ENCODE measurements at places on chromosomes 3 and 15. TPM values are rescaled to one million over a fixed set of nuclear protein-coding genes. Genes with fewer than 3 reads are reported as not detected.

Gene GNAT1
- not detected for total RNA-seq

Gene CLDN11
- 33.7 TPM for total RNA-seq

Gene MORC1
- total RNA-seq: not detected

Gene SPRED1
- total RNA-seq: 12.3 TPM

DNA sequence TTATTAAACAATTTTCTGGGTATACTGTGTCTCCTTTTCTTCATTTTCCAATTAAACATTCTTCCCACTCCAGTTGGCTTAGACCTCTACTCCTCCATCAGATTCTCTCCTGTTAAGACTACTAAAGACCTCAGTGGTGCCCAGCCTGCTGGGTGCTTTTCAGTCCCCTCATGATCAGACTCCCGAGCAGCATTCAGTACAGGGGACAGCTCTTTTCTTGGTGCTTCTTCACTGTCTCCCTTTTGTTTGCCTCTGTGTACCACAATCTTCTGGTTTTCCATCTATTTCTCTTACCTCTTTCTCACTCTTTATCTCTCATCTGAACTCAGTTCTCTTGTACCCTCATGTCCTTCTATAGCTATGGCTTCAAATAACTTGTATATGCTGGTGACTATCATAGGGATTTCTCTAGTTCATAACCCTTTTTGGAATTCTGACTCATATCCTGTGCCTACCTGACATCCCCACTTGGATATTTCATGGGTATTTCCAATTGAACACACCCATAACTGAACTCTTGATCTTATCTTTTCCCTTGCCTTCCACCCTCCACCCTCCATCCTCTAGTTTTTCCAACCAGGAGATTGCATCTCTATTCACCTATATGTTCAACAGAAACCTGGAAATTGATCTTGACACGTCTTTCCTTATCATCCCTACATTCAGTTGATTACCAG, 55.6 kb upstream of the ABHD10 start:
- no peak for DNase-seq

DNA sequence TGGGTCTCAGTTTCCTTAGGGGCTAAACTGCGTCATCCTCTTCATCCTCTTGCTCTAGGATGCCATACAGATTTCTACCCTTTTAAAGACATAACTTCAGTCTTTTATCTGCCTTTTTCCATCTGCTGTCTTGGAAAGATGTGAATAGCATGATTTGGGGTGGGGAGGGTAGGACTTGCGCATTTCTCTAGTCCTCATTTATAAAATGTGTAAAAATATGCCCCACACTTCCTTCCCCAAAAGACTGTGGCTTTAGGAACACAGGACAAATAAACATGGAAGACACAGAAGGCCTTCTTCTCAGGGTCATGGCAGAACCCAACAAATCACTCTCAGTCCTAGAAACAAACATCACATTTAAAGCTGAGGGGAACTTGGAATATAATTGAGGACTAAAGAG, 48.4 kb upstream of the BCL6 start:
- no peak for DNase-seq

- no peak for DNase-seq
Observed at GRCh38 chr3:113269661-113270060, 58.3 kb downstream of the BOC start.

- no peak for DNase-seq
Observed at GRCh38 chr3:20394243-20394642, 208.2 kb upstream of the SGO1 start.

Measured in epithelial cell of proximal tubule (primary cell).